NCI-H1694 (cell line): ENCODE measurements at places on chromosomes 7 and 10.

GRCh38 chr7:101947899-101948298, 130.5 kb downstream of the CUX1 start:
- peak; percentile 84 for DNase-seq

DNA sequence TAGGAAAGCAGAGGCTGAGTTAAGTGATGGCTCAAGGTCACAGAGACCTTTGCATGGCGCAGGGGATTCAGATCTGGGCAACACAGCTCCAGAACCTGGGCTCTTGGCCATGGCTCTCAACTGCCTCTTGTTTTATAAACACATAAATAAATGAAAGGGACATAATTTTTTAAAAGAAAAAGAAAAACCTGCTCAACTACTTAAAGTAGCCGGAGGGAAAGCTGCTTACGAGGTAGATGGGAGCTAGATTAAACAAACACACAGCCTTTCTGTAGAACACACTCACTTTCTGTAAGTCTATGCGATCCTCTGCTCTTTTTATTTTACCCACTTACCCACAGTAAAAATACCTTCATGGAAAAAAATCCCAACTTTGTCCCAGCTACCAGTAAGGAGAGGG, 81.3 kb downstream of the PIP4K2A start:
- DNase-seq: no peak

- peak; percentile 19 for DNase-seq
These were observed 16.8 kb upstream of the DLG5 start for GRCh38 chr10:77943121-77943901.

DNA sequence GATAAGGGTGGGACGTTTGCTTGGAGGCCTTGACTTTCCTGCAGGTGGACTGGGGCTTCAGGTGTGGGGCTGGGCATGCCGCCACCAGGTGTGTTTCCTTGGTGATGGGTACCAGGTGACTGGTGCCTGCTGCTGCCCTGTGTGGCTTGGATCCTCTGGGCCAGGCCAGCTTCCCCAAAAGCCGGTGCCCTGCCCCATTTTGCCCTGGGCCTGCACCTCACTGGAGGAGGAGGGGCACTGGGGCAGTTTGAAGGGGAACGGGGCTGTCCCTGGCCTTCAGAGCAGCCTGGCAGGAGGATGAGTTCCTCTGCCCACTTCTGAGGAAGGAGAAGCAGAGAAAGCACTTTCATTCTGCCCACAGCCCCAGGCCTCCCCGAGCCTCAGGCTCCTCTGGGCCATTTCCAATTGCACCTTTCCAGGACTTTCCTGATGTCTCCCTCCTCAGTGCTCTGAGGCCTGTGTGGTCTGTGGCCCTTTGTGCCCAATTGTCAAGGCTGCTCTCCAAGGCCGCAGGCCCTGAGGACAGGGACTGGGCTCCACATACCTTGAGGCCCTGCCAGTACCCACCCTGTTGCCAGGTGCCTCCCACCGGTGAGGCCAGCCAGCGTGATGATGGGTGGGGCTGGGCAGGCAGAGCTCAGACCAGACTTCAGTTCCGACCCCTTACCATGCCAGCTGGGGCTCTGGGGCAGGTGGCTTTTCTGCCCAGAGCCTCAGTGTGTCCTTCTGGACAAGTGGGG, 25.3 kb upstream of the SMARCD3 start:
- DNase-seq: no peak

- DNase-seq: no peak
These were observed 89.4 kb downstream of the SH3PXD2A start for GRCh38 chr10:103765981-103766380.

- DNase-seq: no peak
These were observed 146.3 kb downstream of the HIBADH start for GRCh38 chr7:27516421-27516820.

DNA sequence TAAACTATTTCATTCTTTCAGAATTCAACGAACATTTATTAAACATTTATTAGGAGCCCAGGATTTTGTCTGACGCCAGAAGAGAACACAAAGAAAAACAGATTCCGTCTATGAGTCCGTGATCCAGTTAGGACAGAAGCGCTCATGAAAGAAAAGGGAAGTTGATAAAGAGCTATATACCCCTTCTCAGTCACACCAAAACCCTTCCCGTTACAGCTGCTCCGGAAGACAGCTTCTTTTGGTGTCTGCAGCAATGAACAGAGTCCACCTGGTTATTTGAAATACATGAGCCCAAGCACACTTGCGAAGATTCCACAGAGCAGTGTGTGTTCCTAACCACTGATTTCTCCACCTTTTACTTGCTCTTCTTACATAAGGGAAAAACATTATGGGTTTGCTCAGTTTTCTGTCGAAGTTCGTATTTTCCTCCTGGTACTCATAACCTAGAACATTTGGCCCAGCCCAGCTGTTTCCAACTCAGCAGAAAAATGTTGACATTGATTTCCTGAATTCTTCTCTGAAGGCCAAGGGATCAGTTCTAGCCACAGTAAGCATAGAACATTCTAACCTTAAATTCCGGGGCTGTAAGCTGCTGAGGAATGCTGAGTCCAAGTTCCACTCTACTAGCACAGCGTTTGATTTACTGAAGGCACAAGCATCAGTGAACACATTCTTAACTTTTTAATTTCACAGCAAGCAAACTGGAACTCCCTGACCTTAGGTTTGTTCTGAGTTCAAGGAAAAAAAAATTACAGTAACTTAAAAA, 206.5 kb downstream of the SORCS1 start:
- DNase-seq: no peak

- no peak for DNase-seq
These were observed 74.8 kb downstream of the HIPK2 start for GRCh38 chr7:139702811-139703486.

GRCh38 chr7:42432644-42433043, 195.6 kb upstream of the GLI3 start:
- no peak for DNase-seq

DNA sequence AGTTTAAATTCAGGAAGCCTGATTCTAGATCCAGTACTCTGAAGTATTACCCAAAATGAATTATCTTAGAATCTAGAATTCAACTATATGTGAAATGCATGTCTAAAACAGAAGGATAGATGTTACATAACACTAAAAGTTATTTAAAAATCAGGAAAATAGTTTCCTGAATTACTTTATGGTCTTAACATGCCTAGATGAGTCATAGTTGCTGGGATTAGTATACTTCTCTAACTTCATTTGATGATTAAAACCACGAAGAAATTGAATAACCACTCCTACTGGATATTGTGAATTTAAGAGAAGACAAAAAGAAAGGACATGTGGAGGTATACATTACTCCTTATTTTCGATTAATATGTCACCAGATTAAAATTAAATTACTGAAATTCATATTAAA, 65.5 kb downstream of the ATAD1 start:
- DNase-seq: no peak

- no peak for DNase-seq
These were observed 392.0 kb downstream of the PAXIP1 start for GRCh38 chr7:154610903-154611302.

DNA sequence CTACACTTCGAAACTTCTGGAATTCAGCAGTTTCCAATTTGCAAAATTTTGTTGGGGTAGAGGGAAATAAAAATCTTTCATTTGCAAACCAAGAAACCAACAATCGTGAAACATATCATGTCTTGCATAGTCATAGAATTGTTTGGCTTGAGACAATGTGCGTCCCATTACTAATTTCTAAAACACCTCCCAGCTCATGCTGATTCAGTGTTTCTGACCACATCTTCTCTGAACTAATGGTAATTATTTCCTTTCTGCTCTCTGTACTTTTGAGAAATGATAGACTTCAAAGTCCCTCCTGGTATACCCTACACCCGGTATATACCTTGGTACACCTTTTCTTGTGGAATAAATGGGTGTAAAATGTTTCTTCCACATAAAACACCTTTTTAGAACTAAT, 41.8 kb upstream of the TSPAN13 start:
- DNase-seq: no peak

DNA sequence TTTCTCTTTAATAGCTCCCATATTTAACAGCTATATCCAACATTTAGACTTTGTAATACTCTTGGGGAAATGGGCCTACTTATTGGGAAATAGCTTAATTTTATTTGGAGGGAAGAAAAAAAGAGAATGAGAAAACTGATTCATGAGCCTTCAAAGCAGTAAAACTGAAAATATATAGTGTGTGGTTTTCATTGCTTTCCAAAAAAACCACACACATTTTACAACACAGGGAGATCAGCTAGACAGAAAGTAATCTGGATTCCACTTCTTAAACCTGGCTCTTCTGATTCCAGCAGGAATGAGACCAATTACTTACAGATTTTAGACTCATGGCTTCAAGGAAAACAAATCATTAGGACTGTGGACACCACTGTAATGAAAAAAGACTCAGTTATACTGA, 48.7 kb downstream of the CH25H start:
- no peak for DNase-seq

DNA sequence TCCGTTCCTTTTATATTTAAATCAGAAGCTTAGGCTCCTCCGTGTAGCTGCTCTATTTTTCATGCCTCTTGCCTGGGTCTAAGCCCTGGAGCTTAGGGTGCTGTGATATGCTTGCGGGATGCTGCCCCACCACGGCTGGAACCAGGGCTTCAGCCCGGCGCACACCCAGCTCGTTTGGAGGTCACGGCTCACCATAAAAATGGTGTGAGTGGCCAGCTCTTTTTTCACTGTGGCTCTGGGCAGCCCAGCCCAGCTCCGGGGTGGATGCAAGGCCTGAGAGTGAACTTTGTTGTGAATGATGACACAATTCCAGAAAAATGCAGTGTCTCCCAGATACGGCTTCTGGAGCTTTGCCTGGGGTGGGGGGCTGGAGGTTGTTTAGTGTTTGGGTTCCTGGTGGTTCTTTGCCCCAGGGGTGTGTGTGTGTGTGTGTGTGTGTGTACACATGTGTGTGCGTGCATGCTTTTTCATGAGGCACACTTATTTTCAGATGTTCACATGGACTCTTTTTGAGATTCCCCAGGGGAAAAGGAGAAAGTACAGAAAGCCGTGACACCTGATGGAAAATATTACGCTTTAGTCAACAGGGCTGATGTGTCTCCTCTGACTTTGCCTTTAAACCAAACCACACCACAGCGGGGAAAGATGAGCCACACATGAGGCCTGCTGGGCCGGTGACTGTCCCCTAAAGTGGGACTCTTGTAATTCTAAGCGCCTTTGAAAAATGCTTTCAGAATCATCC, 46.2 kb downstream of the GRK5 start:
- no peak for DNase-seq

DNA sequence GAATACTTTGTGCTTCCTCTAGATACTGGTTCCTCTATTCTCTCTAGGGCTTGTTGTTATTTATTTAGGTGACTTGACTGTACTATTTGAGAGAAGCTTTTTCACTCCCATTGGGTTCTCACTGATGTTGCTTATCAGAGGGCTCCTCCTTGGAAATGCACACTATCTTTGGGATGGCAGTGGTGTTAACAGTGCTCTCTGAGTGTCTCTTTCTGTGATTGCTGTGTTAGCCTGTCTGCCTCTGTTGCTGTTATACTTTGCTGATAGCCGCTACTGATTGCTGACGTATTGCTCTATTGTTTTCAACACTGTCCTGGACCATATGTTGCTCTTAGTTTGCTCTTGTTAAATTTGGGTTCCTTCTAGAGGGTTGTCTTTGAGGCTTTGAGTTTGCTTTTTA, 34.7 kb downstream of the ZNF33A start:
- DNase-seq: no peak

GRCh38 chr7:98366562-98366938, 34.3 kb downstream of the BAIAP2L1 start:
- no peak for DNase-seq

GRCh38 chr10:70478191-70479164, at the start of gene PALD1:
Gene PALD1 (plus strand): TSS chr10:70478767. CDS start chr10:70525952, 47,185 bp downstream.
- no peak for DNase-seq
